ENCODE measurements at places on chromosomes 7 and 10.

DNA sequence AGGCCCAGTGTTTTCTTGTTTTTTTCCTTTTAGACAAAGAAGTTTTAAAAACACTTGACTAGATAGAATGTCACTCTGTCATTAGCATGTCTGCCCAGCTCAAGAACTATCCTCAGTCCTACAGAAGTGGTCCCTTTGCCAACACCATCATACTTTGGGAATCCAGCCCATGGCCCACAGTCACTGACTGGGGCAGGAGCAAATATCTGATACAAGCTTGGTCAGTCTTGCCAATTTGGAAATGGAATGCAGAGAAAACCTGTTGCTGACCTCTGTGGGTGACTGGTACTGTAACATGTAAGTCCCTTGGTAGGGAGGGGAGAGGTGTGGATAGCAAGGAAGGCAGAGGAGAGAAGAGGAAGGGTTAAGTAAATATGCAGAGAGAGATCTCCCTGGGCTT, 47.8 kb downstream of the IPMK start:
- no peak for DNase-seq

- no peak for DNase-seq
Observed at GRCh38 chr10:118107541-118107940, 60.8 kb upstream of the RAB11FIP2 start.

GRCh38 chr10:64732372-64732957, 1211.3 kb downstream of the REEP3 start:
- DNase-seq, result no peak

- DNase-seq, result no peak
Observed at GRCh38 chr10:49761789-49762565, at the start of gene OGDHL. OGDHL (minus strand) TSS chr10:49762323; CDS start chr10:49758592, 3,731 bp downstream.

- DNase-seq, result no peak
Observed at GRCh38 chr7:94507462-94507861, 2.1 kb upstream of the CASD1 start.

DNA sequence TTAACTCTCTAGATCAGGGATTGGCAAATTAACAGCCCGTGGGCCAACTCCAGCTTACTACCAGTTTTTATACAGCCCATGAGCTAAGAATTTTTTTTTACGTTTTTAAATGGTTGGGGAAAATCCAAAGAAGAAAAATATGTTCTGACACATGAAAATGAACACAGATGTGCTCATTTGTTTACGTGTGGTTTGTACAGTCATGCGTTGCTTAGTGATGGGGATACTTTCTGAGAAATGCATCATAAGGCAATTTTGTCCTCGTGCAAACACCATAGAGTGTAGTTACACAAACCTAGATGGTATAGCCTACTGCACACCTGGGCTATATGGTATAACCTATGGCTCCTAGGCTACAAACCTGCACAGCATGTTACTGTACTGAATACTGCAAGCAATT, 8.3 kb upstream of the SMKR1 start:
- no peak for DNase-seq

GRCh38 chr10:113151190-113151666, 201.2 kb downstream of the TCF7L2 start:
- DNase-seq, result no peak

- no peak for DNase-seq
Observed at GRCh38 chr10:93081318-93081717, 7.6 kb downstream of the CYP26A1 start.

DNA sequence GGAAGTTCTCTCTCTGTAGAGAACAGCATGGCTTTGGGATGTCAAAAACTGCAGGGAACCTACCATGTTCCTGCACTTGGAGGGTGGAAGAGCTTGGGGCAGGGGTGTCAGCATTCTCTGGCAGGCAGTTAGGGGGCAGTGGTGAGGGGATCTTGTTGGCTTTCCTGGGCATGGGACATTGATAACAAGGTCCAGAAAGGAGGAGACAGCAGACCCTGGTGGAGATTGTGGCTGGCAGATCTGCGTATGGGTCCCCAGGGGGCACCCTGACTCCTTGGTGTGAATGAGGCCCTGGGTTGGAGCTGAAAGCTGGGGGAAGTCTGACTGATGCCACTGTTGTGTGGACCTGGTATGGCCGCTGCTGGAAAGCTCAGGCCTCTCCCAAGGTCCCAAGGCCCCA, 22.9 kb upstream of the CAMK2B start:
- DNase-seq, result no peak

- DNase-seq, result no peak
Observed at GRCh38 chr7:24251568-24251967, 32.4 kb upstream of the NPY start.

GRCh38 chr7:44367475-44368043, 42.2 kb upstream of the CAMK2B start:
- DNase-seq, result no peak

DNA sequence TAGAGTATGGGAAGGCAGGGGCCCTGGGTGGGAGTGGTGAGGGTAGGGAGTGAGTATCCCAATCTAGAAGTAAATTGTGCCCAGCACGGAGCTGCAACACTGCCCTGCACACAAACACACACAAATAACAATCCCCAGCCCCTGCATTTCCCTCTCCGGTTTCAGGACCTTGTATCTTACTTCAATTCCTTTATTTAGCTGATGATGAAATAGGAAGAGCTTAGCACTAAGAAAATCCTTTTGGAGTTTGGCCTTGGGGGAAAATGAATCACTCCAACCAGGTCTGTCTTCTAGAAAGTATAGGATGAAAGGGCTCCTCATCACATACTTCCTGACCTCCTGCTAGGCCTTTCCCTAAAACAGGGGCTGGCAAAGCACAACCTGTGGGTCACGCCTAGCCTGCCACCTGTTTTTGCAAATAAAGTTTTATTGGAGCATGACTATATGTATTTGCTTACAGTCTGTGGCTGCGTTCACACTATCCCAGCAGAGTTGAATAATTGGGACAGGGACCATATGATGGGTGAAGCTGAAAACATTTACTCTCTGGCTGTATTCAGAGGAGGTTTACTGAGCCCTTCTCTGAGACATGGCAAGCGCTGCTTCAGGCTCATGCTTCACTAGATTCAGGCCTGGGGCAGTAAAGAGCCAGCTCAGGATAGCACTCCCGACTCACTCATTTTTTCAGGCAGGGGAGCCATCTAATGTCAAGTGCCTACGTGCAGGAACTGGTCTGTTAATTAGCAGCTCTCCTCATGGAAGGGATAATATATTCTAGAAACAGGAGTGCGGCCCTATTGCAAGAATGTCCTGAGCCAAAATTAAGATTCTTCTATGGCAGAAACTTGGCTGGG, 111.0 kb downstream of the EGFR start:
- DNase-seq, result no peak

GRCh38 chr7:74332373-74333176, 43.4 kb downstream of the CLIP2 start:
- no peak for DNase-seq

- DNase-seq, result no peak
Observed at GRCh38 chr7:134454277-134454676, 4.6 kb downstream of the AKR1B1 start.

- DNase-seq, result no peak
Observed at GRCh38 chr7:90726120-90726519, 130.0 kb downstream of the CDK14 start.

- DNase-seq, result peak; percentile 43
Observed at GRCh38 chr7:105849122-105849855, 27.1 kb downstream of the ATXN7L1 start.

DNA sequence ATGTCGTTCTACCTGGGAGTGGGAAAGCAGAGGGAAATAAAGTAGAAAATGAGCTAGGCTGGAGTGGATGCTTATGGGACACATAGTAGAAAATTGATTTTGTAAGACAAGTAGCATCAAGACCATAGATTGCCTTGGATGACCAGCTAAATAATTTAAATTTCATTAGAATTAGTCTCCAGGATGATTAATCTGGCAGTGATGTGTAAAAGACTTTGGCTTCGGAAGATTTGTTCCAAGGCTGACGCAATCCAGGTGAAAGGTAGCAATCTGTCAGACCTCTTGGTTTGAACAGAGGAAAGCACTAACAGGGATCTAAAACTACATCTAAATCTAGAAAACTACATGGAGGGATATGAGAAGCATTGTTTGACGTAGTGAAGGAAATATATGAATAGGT, 236.5 kb downstream of the ARL4A start:
- DNase-seq, result no peak

GRCh38 chr7:100477871-100478267, 1.1 kb downstream of the TSC22D4 start:
- DNase-seq, result no peak

DNA sequence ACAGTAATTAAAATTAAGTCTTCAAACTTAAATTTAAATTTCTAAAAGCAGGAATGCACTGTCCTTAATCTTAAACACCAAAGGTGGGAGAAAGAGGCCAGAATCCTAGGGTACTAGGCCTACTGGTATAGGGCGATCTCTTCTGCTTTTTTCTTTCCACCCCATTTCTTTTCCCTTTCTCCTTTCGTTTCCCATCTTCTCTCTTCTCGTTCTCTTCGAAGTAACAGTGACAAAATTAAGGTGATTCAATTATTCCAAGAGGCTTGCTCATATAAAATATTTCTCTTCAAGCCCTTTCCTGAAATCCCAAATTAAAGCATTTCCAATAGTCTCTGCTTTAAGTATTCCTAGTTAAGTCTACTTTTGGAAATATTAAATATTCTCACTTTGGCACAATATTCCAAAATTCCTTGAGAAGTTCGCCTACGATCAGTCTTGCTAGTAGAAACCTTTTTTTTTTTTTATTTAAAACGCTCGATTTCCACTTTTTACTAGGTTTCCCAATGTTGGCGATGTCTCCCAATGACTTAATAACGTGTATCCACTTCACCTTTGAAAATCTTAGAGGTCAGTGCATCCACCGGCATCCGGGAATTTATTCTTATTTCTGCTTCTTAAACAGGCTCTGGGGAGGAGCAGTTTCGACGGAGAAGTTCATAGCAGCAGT, 765 bp upstream of the LCOR start:
- DNase-seq, result no peak

DNA sequence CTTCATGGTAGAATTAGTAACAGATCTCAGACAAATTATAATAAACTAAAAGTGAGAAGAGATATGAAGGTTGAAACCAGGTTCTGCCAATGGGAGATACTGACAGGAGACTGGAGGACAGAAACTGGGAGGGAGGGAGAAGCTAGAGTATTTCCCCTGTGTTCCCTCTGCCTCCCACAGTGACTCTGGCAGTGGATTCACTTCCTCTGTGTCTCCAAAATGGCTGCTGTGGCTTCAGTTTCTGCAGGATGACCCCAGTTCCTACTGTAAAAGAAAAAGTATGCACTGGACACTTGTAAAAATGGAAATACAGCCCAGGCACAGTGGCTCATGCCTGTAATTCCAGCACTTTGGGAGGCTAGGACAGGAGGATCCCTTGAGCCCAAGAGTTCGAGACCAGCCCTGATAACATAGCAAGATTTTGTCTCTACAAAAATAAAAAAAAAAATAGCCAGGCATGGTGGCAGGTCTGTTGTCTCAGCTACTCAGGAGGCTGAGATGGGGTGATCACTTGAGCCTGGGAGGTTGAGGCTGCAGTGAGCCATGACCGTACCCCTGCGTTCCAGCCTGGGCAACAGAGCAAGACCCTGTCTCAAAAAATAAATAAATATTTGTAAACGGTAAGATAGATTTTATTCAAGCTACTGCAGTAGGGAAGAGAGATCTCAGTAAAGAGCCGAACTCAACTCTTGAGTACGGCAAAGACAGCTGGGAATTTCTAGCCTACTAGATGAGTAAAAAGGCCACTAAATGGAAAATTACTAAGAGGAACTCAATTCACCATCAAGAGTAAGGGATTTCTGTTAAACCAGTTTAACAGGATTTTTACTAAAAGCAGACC, 156.6 kb upstream of the TRIM24 start:
- no peak for DNase-seq

GRCh38 chr10:80462981-80463741, 9.1 kb downstream of the TSPAN14 start:
- DNase-seq, result no peak

GRCh38 chr7:18786196-18786727, 290.7 kb downstream of the HDAC9 start:
- no peak for DNase-seq

DNA sequence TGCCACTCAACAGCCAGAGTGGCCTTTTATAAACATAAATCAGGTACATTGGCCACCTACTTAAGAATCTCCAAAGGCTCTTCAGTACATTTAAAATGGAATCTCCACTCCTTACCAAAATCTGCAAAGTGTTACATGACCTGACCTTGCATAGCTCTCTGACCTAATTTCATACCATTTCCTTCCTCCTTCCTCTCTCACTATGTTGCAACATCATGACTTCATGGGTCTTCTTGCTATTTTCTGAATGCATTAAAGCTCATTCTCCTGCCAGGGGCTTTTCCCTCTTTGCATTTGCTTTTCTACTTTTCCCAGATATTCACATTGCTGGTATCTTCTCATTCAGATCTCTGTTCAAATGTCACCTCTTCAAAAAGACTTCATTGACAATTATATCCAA, 22.1 kb upstream of the PPP1R17 start:
- no peak for DNase-seq

GRCh38 chr7:151310578-151310977, 31.0 kb upstream of the NUB1 start:
- DNase-seq, result no peak

GRCh38 chr7:45884136-45884535, 4.2 kb upstream of the IGFBP1 start:
- DNase-seq, result no peak

GRCh38 chr7:13293264-13294002, 606.0 kb downstream of the ARL4A start:
- no peak for DNase-seq

DNA sequence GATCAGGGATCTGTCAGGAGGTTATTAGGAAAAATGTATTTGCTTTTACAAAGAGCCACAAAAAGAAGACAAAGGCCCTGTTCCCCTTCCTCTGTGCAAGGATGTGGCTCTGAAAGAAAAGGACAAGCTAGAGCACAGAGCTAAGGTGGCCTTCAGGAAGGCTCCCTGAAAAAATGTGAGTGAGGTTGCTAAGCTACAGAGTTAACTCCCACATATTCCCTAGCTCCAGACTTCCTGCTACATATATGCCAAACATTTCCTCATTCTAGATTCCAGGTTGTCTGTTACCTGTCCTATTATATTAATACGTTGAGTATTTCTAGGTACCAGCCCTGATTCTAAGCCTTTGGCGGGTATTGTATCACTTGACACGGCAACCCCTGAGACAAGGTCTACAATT, 369.0 kb downstream of the PARD3 start:
- no peak for DNase-seq

DNA sequence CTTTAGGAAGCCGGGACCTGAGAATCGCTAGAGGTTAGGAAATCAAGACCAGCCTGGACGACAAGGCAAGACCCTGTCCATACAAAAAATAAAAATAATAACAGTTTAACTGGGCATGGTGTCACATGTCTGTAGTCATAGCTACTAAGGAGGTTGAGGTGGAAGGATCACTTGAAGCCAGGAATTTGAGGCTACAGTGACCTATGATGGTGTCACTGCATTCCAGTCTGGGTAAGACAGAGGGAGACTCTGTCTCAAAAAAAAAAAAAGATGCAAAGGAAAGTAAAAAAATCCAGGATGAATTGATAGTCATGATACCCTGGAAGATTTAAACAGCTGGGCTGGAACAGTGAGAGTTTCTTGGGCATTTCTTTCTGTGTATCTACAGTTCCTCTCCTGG, 463.2 kb downstream of the GALNT17 start:
- DNase-seq, result no peak

GRCh38 chr10:132078746-132079345, 13.1 kb downstream of the JAKMIP3 start:
- DNase-seq, result no peak
